ENCODE measurements at places on chromosomes 6 and 20. TPM values are rescaled to one million over a fixed set of nuclear protein-coding genes. Genes with fewer than 3 reads are reported as not detected.

DNA sequence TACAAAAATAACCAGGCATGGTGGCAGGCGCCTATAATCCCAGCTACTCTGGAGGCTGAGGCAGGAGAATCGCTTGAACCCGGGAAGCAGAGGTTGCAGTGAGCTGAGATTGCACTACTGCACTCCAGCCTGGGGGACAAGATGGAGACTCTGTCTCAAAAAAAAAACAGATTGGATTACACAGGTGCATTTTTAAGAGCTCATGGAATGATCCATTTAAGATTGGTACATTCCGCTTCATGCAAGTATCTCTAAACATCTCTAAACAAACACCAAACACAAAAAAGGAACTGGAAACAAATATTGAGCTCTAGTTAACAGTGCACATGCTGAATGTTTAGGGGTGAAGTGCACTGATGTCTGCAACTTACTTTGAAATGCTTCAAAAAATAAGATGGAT lies 154.3 kb downstream of the GRM4 start:
- no peak overlapping the region for H3K4me3 ChIP-seq
- H3K4me1 ChIP-seq, result no peaks in the 10 kb centered on the region
- no peaks in the 10 kb centered on the region for H3K36me3 ChIP-seq
- no peaks in the 10 kb centered on the region for H3K27me3 ChIP-seq
- H3K27ac ChIP-seq, result no peak overlapping the region
- DNase-seq, result no peak

DNA sequence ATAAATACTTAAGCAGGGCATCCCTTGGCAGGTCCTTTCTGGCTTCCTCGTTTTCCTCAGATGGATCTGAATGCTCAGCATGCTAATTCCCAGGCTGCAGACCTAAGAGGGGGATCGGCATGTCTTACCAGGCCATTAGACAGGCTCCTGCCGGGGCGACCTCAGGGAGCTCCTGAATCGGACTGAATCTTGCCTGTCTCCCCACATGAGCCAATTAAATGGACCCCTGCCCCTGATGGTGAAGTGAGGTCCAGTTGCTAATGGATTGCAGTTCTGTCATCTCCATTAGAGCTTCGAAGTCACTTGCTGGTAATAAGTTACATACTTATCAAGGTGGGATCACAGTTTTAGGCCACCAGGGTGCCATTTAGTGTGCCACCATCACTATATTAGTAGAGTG lies 51.4 kb downstream of the NOL4L start:
- no peaks in the 10 kb centered on the region for H3K36me3 ChIP-seq
- no peak overlapping the region for H3K4me3 ChIP-seq
- H3K27me3 ChIP-seq, result no peaks in the 10 kb centered on the region
- H3K27ac ChIP-seq, result no peak overlapping the region

DNA sequence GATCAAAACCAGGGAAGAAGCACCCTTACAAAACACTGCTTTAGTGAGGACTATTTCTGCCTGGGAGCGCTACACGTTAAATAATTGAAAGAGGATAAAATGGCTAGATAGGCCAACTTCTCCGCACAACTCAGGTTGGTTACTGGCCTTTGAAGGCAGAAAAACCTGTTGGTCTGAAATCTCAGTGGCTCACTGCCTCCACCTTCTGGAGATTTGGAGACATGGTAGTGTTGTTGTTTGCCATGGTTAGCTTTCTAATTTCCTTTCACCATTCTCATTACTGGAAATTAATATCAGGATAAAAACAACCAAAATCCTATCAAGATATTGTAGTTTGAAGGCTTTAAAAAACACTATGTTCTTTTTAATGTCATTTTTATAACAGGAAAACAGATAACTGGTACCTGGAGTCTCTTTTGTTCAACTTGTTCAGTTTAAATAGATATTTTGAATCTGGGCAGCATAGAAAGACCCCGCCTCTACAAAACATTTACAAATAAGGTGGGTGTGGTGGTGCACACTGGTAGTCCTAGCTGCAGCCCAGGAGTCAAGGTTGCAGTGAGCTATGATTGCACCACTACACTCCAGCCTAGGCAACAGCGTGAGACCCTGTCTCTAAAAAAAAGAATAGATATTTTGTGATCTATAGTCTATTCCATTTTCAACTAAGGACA lies 27.5 kb upstream of the BCLAF1 start:
- DNase-seq, result peak; percentile 56
- no peak overlapping the region for H3K4me3 ChIP-seq
- no peaks in the 10 kb centered on the region for H3K27me3 ChIP-seq
- no peaks in the 10 kb centered on the region for H3K36me3 ChIP-seq

The EEF1A2 gene
- total RNA-seq, result 4.8 TPM

The PEDS1 gene
- total RNA-seq, result 29.4 TPM

GRCh38 chr6:55853008-55854001 lies 22.1 kb downstream of the BMP5 start:
- no peaks in the 10 kb centered on the region for H3K36me3 ChIP-seq
- H3K27ac ChIP-seq, result no peak overlapping the region
- H3K27me3 ChIP-seq, result no peaks in the 10 kb centered on the region
- no peak for DNase-seq
- H3K4me3 ChIP-seq, result no peak overlapping the region
- H3K4me1 ChIP-seq, result no peaks in the 10 kb centered on the region

GRCh38 chr6:158706369-158706982 lies 56.6 kb downstream of the SYTL3 start:
- H3K36me3 ChIP-seq, result no peaks in the 10 kb centered on the region
- H3K4me1 ChIP-seq, result no peaks in the 10 kb centered on the region
- no peaks in the 10 kb centered on the region for H3K27me3 ChIP-seq

DNA sequence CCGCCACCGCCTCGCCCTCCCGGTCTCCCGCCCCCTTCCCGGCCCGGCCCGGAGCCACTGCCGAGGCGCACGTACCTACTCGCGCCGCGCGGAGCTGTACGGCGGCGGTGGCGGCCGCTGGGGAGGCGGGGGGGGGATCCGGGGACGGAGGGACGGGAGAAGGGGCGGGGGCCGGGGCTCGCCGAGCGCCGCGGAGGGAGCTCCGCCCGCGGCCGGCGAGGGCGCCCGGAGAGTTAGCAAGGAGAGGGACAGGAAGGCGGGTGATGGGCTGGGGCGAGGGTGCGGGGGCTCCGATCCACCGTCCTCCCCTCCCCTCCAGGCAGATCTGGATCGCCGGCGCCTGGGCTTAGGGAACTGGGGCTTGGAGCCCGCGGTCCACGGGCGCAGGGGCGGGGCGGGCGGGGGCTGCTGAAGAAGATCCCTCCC lies 548 bp upstream of the TMEM74B start:
- no peak overlapping the region for H3K27ac ChIP-seq
- no peak for DNase-seq
- no peaks in the 10 kb centered on the region for H3K36me3 ChIP-seq
- H3K4me3 ChIP-seq, result peak overlapping the region; percentile 45

The SLC32A1 gene
- total RNA-seq, result not detected

The PACRG gene
- 0.64 TPM for total RNA-seq

- H3K36me3 ChIP-seq, result no peaks in the 10 kb centered on the region
- no peak for DNase-seq
- H3K27ac ChIP-seq, result no peak overlapping the region
- H3K4me3 ChIP-seq, result no peak overlapping the region
- H3K27me3 ChIP-seq, result no peaks in the 10 kb centered on the region
Measured at GRCh38 chr20:19256906-19257595, 44.6 kb downstream of the SLC24A3 start.

The COL9A3 gene
- 10.2 TPM for total RNA-seq

The PPIL6 gene
- total RNA-seq, result 2.9 TPM
